Left ventricle myocardium inferior (tissue), 1 donor: ENCODE measurements at places on chromosomes 3 and 15.

GRCh38 chr3:14784087-14784681, 34.6 kb upstream of the FGD5 start:
- no peak for DNase-seq

- no peak for DNase-seq
Observed at GRCh38 chr15:96132126-96132525, 198.4 kb upstream of the NR2F2 start.

DNA sequence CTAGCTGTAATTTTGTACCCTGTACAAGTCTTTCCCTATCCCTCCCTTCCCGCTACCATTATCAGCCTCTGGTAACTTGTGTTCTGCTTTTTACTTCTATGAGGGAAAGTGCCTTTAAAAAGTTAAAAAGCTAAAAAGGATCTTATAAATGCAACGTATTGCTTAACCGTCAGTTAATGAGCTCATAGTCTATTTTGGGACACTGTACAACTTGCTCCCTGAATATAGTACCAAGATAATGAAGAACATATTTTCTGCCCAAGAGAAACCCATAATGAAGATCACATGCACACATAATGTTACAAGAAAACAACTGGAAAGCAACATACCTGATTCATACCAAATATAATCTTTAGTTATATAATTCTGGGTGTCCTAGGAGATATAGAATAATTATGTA, 22.6 kb downstream of the ZIC1 start:
- DNase-seq = no peak

- no peak for DNase-seq
Observed at GRCh38 chr15:69750253-69750652, 297.6 kb downstream of the RPLP1 start.

DNA sequence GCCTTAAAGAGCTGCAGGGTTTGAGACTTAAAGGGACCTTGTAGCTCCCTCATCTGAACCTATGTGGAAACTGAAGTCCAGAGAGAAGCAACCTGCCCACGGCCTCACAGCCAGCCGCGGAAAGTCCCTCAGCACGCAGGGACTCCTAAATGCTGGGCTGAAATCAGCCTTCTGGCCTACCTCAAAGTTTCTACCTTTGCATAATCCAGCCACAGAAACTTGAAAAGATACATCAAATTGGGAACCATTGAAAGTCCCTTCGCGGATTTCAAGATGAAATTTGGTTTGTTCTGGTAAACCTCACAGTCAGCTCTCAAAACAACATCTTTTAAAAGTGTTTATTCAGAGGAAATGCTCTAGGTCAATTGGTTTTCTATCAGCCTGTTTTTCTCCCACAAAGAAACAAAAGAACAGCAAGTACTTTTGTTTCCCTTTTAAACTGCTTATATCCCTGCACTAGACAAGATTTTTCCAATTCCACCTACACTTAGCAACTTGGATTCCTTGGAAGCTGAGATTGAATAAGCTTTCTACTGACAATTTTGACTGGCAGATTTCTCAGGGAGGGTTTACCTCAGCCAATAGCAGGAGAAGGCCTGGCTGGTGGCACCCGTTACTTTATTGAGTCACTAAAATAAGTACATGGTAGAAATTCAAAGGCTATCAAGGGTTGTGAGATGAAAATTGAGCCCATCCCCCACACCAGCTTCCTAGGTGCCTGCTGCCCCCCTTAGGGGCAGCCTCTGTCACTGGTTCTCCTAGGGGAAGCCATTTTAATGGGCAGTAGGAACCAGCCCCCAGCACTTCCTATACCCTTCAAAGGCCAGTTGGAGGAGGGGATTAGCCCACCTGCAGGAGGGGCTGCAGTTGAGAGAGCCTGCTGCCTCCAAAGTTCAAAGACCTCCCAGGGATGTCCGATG, 171.2 kb downstream of the ADAMTS17 start:
- DNase-seq = no peak

DNA sequence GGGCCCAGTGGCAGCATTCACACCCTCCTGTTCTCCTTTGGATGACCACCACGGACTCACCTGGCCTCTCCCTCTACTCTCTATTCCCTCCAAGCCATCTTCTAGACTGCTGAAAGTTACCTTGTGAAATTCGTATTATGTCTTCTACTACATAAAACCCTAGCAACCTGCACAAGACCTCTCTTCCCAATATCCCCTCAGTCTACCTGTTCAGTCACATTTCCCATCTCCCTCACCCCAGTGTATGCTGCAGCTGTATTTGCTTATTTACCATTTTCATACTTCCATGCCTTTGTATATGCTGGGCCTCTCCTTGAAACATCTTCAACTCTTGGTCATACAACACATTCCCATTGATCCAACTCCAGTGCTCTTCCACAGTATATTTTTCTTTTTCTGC, 35.3 kb downstream of the DET1 start:
- no peak for DNase-seq
